ENCODE measurements at places on chromosomes 2 and 18.

GRCh38 chr2:234960175-234961088, 8.6 kb downstream of the SH3BP4 start:
- no peak for DNase-seq

DNA sequence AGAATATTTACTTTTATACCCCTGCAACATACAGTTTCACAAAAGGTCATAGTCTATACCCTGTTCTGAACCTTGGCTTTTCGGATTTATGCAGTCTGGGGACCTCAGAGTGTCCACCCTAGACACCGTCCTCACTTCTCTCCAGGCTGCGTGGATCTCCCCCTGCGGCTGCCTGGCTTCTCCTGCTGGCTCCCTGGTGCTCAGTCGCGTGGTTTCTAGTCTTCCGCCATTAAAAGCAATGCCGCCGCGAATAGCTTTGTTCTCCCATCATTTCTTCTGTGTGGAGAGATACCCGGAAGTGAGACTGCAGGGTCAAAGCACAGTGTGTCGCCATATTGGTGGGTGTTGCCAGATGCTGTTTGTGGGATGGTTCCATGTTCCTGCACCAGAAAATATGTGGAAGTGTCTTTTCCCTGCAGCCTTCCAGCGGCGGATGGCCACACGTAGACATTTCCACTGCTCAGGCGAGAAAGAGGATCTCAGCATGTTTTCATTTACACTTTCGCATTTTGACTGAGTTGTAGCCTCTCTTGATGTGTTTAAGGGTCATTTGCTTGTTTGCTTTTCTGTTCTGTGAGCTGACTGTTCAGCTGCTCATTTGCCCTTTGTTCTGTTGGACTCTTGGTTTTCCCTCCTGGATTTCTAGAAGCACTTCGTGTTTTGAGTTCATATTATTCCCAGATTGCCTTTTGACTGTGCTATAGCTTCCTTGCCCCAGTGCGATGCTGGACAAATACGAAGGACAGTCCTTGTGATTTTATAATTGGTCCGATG, 22.9 kb upstream of the ASB1 start:
- DNase-seq: no peak

DNA sequence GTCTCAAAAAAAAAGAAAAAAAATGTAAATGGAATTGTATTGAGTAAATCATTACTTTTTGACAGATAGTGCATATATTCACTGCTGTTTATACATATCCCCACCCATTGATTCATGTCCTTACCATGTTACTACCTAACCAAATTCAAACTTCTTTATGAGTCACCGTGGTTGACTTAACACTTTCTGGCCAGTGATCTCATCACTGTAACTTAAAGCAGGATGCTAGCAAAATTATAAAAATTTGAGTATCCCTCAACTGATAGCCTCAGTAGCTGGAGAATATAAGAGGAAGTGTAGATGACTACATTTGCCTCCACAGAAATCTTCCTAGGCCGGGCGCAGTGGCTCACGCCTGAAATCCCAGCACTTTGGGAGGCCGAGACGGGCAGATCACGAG, 13.4 kb downstream of the CNOT9 start:
- DNase-seq: no peak

- DNase-seq: no peak
Measured at GRCh38 chr2:39780825-39781600, 2.0 kb upstream of the THUMPD2 start.

DNA sequence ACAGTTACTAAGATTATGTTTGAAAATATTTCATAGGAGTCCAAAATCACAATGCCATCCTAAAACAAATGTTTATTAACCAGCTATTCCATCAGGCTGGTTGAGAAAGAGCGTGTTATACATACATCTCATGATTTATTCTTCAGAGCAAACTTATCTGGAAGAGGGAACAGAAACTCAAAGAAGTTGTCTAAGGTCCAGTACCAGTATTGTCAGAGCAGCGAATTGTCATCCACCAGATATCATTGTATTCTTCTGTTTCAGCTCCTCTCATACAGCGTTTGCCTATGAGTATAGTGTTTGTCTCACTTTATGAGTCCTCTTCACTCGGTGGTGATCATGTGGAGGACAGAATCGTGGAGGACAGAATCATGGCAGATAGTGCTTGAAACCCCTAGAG, 238.2 kb downstream of the OSR1 start:
- DNase-seq: no peak

All from central memory CD4-positive, alpha-beta T cell (primary cell).